ENCODE measurements at places on chromosomes 2 and 18.

DNA sequence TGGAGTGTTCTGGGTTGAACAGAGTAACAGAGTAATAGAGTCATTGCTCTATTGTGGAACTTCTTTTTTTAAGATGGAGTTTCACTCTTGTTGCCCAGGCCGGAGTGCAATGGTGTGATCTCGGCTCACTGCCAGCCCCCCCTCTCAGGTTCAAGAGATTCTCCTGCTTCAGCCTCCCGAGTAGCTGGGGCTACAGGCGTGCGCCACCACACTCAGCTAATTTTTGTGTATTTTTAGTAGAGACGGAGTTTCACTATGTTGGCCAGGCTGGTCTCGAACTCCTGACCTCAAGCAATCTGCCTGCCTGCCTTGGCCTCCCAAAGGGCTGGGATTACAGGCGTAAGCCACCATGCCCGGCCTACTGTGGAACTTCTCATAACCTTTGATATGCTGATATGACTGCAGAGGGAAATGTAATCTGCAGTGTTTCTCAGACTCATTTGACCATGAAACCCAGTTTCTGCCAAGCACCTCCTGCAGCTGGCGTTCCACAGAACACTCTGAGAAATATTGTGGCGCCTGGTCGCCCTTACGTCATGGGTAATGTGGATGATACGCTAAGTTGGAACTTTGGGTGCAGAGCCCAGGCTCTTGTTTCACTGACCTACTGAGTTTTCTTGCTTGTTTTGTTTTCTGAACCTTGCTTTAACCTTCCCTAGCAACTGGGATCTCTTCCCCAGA is 213.8 kb downstream of the BCL2 start:
- DNase-seq: no peak

DNA sequence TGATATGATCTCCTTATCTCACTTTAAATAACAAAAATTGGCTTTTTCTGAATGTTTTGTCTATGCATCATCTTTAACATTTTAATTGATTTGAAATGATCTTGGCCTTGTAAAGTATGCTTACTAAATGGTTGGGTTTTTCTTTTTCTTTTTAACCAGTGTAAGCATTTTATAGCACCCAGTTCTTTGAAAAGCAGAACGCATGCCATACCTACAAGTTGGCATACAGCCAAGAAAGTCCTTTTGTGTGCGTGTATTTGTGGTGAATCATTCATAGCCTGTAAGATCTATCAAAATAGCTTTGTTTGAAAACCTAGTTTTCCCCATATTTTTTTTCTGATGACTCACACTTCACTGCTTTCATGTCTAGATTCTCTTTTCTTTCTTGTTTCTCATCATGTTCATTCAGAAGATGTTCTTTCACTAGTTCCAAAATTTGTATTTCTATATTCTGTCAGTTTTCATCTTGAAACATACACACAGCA is 4.1 kb upstream of the VRK2 start:
- peak; percentile 92 for DNase-seq

DNA sequence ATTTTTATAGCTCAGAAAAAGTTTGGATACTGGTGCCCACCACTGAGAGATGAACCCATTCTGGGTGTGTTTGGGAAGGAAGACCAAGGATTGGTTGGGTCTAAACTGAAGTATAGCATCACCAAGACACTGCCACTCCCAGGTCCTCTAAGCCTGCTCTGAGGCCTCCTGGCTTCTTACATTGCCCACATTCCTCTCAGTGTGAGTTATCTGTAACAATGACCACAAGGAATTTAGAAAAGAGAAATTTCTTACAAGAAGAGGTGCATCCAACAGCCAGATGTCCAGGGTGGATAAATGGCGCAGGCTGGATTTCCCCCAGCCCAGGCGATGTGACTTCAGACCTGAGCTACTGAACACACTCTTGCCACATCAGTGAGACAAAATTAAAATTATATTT is 1.6 kb upstream of the GPR45 start:
- peak; percentile 17 for DNase-seq

DNA sequence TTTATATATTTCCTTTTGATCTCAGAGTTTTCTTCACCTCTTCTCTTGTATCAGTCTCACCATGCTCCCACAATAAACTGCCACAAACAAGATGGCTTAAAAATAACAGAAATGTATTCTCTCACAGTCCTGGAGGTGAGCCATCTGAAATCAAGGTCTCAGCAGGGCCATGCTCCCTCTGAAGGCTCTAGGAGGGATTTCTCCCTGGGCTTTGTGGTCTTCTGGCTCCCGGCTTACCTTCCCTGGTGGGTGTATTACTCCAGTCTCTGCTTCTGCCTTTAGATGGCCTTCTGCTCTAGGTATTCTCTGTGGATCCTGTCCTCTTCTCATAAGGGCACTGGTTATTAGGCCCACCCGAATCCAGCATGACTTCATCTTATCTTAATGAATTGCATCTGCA is 994.7 kb upstream of the POU3F3 start:
- DNase-seq: no peak

DNA sequence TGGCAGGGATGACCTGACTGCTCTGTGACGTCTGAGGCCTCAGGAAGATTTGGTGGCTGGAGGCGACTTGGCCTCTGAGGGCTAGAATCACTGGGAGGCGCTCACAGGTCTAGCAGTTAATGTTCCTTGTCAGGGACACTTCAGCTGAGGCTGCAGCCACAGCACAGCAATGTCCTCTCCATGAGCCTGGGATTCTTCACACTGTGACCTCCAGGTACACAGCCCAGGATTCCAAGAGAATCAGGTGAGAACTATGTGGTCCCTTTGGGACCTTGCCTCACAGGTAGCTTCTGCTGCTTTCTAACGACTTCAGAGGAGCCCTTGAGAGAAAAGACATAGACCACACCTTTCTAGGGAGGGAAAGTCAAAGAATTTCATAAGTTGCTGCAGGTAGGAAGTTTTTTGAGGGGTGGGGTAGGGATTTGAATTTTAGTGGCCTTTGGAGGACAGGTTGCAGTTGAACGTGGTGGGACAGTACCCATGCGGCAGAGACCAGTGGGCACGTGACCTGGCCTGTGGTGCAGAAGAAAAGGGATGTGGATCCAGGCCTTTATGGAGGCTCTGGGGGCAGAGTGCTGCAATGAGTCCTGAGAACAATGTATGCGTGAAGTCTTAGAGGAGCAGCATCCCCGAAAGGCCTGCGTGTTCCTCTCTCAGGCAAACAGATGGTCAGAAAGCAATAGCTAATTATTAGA is 86.2 kb downstream of the LYPD1 start:
- no peak for DNase-seq

GRCh38 chr2:232219496-232219870 is 159.1 kb upstream of the ALPP start:
- no peak for DNase-seq

DNA sequence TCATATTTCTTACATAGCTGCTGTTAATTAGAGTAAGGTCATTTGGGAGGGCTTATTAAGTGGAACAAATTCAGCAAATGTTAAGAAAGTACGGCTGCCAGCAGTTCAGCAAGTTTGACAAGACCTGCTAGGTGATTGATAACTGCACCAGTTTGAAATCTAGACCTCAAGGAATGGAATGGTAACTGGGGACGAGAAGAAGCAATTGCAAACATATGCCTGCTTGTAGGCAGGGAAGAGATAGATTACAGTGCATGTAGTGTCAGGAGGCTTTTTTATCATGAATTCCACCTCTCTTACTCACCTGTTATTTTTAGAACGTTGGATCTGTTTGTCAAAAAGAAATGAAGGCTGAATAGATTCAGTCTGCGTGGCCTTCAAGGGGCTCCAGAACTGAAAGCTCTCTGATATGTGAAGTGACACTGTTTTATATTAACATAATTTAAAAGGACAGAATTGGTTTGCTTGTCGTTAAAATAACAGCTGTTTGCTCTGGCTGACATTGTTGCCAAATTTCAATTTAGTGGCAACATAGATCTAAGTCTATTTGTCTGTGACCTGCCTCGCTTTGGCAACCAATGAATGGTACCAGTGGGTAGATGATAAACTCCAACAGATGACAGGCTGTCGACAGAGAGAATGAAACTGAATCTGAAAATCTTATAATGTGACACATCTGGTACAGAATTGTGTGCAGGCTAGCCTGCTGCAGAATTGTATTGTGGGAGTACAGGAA is 199.3 kb downstream of the ZNF407 start:
- DNase-seq: peak; percentile 4

DNA sequence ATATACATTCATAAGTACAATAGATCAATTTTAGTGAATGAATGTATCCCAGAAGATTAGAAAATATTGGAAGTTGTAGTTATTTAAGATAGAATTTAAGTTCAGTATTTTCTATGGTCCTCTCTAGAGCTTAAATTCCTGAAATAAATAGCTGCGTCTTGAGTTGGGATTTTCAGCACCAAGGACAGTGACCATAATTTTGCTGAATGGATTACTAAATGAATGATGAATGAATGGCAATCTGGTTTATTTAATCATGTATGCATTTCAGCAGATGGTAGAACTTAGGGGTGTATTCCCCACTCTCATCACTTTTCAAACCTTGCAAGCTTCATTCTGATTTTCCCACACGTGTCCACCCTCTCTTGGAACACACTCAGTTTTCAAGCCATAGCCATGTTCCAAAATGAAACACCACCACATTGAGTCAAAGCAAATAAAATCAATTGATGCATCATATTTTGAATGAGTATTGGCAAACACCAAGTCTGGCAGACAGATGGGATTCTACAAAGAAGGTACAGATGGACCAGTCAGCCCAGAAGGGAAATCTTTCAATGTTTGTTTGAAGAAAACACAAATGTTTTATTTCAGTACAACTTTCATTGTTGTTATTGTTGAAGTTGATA is 362.2 kb upstream of the NXPH2 start:
- peak; percentile 33 for DNase-seq

GRCh38 chr2:164933671-164934189 is 21.6 kb downstream of the SLC38A11 start:
- DNase-seq: no peak

DNA sequence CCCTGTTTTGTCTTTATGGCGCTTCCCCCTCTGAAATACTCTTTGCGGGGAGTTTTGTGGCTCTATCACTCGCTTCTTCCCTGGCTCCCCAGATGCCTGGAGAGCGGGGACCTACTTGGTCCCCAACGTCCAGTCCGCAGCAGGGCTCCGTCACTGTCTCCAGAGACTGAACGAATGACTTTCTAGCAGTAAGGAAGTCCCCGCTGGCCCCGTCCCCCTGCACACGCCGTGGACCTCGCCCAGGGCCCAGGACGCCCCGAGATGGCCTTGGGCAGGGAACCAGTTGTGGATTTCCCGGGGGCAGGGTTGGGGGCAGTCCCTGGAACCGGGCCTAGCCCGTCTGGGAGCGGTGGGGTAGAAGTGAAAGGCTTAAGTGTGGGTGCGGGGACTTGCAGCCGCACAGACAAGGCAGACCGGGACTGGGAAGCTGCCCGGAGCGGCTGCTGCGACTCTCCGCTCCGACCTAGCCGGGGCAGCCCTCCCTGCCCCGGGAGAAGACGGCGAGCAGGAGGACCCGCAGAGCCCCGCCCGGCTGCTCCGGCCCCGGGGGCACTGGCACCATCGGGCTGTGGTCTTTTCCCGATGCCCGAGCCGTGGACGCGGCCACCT is 821 bp upstream of the EPHA4 start:
- peak; percentile 52 for DNase-seq

GRCh38 chr2:226643030-226643945 is 156.3 kb downstream of the IRS1 start:
- DNase-seq: no peak

DNA sequence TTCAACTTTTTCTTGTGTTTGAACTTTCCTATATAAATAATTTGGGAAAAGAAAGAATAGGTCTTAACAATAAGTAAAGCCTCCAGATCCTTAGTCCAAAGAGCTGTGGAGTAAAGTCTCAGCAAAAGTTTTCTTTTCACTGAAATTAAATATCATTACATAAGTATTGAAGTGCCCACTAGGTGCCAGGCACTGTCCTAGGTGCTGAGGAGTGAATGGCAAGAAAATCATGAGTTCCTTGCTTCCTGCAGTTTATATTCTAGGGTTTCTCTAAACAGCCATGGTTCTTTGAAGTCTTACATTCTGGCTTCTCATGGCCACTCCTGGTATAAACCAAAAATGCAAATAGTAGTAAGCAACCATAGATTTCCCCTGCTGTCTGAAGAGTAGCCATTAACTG is 59.7 kb downstream of the SPP2 start:
- DNase-seq: no peak

- DNase-seq: peak; percentile 63
These were observed 67.4 kb upstream of the PNPT1 start for GRCh38 chr2:55761024-55761423.

- no peak for DNase-seq
These were observed 24.6 kb upstream of the FZD7 start for GRCh38 chr2:202009019-202009481.

DNA sequence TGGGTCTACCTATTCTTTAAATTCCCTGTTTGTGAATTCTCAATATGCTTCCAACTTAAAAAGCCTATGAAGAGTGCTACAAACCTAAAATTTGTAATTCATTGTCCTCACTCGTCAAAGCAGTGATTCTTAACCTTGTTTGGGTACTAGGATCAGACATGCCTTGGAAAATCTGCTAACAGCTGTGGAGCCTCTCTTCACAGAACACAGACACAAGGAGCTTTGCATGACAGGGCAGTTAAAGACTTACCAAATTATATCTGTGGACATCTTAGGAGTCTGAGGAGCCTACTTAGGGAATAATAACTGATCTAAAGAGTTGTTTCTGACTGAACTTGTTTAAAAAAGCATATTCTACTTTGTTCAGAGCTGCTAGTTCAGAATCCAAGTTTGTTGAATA is 38.1 kb downstream of the TMEM87B start:
- no peak for DNase-seq

GRCh38 chr2:201872591-201872990 is 66.3 kb downstream of the CDK15 start:
- DNase-seq: no peak

GRCh38 chr2:215851082-215851481 is 162.3 kb downstream of the MREG start:
- no peak for DNase-seq

GRCh38 chr2:130304726-130305125 is 38.0 kb upstream of the IMP4 start:
- no peak for DNase-seq

GRCh38 chr2:111165084-111165483 is 44.4 kb downstream of the BCL2L11 start:
- DNase-seq: no peak

- DNase-seq: peak; percentile 75
These were observed 13.0 kb downstream of the ANTXR1 start for GRCh38 chr2:69026026-69026425.

DNA sequence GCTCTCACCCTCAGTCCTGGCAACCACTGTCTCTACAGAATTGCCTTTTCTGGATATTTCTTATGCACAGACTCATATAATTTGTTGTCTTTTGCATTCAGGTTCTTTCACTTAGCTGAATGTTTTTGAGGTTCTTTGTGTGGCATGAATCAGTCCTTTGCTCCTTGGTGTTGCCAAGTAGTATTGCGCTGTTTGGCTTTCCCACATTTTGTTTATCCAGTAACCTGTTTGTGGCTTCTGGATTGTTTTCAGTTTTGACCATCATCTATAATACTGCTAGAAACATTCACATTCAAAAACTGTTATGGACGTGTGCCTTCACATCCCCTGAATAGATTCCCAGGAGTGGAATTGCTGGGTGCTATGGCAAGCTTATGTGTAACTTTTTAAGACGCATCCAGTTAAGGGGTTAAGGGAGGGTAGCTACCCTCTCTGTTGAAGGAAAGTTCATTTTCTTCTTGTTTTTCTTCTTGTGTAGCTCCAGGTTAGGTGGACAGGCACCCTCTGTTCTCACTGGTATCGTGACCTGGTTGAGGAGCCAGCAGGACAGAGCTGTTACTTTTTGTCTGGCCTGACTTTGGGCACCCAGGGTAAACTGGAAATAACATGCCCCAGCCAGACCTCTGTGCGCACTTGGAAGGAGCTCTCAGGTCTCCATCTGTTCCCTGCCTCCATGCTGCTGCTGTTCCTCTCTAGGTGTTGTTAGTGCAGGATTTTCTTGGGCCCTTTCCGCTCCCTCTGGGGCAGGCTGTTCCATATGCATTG is 29.6 kb downstream of the ARHGAP25 start:
- DNase-seq: no peak
